ENCODE measurements at places on chromosomes 5 and 9. TPM values are rescaled to one million over a fixed set of nuclear protein-coding genes. Genes with fewer than 3 reads are reported as not detected.

ABO gene
- total RNA-seq = 0.22 TPM

SPATA31A3 gene
- not detected for total RNA-seq

DNA sequence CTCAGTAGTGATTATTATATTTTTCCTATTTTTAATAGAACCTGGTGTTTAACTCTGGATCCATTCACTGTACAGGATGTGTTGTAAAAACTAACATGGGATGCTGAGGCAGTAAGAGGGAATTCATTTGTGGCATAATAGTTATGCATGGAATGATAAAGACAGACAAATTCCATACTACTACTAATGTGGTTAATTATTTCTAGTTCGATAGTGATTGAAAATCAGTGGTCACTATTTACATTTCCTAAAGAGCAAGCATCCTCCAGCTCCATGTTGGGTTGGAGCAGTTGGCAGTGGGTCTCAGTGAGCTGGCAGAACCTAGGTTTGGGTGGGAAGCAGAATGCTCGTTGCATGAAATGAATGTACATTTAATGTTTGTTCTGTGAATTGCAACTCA lies 122.6 kb downstream of the SAXO1 start:
- no peak for DNase-seq

PCDHB16 gene
- 0.22 TPM for total RNA-seq

DNA sequence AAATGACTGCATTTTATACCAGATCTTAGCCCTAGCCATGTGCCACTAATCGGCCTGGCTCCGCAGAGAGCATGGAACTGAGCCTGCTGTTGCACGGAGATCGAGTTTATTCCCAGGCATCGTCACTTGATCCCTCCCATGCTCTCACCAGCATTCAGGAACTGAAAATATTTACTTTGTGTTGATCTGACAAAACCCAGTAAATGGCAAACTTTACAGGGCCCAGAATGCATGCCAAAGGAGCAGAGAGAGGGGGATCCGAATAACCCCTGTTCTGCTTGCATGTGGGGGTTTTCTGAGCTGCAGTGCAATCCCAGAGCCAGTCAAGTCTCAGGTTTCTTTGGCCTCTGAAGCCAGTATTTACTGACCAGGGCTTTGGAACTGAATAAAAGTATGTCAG lies 87.3 kb downstream of the GAS1 start:
- no peak for DNase-seq

DNA sequence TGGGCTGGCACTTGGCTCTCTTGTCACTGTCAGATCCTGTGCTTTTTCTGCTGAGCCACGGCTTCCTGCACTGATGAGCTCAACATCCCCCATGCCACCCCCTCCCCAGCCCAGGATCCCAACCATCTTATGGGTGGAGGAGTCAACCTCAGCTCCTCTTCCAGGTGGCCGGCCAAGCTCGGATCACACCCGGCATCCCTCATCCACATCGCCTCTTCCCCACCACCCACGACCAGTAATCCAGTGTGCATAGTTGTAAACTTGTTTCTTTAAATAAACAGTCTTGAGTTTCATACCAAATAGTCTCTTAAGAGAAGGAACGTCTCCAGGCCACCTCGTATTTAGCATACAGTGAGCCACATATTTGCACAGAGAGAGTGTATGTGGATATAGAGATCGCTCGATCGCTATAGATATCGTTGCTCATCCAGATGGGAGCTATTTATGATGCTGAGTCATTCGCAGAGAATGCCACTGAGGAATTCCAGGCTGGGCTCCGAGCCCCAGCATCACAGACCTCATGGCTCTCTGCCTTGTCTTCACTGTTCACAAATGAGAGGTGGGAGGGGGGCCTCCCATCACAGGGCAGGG lies 61.8 kb upstream of the CPLX2 start:
- DNase-seq = no peak

BNC2 gene
- 6.5 TPM for total RNA-seq

VAV2 gene
- total RNA-seq = 17.7 TPM

IL33 gene
- 6.3 TPM for total RNA-seq

DNA sequence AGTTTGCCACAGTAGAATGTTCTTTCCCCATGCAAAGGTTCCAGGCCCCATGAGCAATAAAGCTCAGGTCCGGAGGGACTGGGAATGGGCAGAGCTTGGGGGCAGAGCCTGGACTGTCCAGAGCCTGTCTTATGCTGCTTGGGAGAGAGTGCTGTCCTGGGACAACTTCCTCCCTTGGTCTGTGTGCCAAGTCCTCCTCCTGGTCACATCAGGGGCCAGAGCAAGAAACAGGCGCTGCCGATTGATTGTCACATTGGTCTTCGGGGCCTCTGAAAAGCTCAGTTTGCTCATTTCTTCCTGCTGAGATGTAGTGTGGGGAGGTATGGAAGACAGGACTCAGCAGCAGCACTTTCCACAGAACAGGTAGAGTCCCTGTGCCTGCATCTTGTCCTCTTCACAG lies 54.0 kb upstream of the FCN1 start:
- no peak for DNase-seq

DNA sequence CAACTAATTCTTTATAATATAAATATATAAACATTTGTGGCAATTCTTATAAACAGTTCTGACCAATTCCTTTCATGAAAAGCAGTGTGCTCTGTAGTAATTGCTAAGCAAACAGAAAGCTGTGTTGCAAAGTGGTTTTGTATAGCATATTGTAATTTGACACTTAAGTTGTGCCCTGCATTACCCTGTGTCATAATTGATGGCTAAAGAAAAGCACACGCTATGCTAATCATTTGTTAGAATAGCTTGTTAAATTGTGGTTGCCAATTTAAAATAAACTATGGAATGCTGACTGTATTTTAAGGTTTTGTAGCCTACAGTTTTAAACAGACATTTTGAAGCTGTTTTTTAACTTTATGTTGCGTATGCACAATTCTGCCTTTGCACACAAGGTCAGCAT lies 140.0 kb downstream of the PBX3 start:
- DNase-seq = no peak

FGF10 gene
- total RNA-seq = not detected

DNA sequence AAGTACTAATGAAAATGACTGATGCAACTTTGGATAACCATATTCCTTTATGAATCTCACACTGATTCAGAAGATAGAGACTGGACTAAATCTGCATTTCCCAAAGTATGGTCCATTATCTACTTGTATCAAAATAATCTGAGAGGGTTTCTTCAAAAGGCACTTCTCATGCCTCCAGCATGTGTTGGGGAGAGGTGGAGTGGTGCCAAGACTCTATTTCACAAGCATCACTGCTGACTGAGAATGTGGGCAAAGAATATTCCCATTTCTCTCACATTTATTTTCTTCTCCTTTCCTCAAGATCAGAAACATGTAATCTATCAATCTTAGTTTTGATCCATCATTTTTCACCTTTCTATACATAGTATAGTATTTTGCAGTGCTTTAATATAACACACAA lies 135.4 kb downstream of the GABRB2 start:
- DNase-seq = no peak

GRCh38 chr5:159336586-159336985 lies 6.3 kb upstream of the IL12B start:
- DNase-seq = no peak

- no peak for DNase-seq
Measured at GRCh38 chr5:143115381-143115780, 288.1 kb downstream of the NR3C1 start.

GRCh38 chr5:93330506-93330905 lies 250.5 kb downstream of the NR2F1-AS1 start:
- DNase-seq = no peak

PCDHA11 gene
- under 0.01 TPM for total RNA-seq

SLC36A3 gene
- not detected for total RNA-seq

ANXA2R gene
- total RNA-seq = 6.5 TPM

GRCh38 chr5:107469485-107470294 lies 201.0 kb downstream of the EFNA5 start:
- peak; percentile 86 for DNase-seq

DNA sequence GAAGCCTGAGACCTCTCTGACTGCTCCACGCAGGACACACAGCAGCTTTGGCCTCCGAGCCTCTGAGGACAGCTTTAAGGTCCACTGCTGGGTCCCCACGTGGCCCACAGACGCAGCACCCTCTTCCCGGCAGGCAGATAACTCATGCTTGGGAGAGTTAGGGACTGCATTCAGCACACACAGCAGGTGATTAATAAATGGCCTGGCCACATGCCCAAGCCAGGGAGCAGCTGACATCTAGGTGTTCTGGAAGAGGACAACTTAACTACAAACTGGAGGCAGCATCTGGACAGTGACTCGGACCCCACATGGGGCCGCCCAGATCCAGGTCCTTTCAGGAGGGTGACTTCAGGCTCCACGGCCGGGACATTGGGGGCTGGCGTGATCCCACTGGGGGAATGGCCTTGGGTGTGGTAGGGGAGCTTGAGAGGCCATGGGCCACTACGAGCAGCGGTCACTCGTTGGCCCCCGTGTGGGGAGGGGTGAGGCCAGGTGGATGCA lies 11.3 kb downstream of the NINJ1 start:
- no peak for DNase-seq

GRCh38 chr5:133714161-133714915 lies 102.0 kb upstream of the FSTL4 start:
- peak; percentile 46 for DNase-seq

NTNG2 gene
- 0.40 TPM for total RNA-seq

GRCh38 chr9:125509476-125509875 lies 197.5 kb downstream of the MAPKAP1 start:
- DNase-seq = no peak
